Activated CD8-positive, alpha-beta memory T cell treated with anti-CD3 and anti-CD28 coated beads, Interleukin-2, amount 10 ng/mL, durations not matched to agents 7 days and 5 days (primary cell): ENCODE measurements at places on chromosomes 1 and 21. TPM values are rescaled to one million over a fixed set of nuclear protein-coding genes. Genes with fewer than 3 reads are reported as not detected.
A peak's percentile ranks its signal among the peaks of the same experiment; 100 is the strongest.

DNA sequence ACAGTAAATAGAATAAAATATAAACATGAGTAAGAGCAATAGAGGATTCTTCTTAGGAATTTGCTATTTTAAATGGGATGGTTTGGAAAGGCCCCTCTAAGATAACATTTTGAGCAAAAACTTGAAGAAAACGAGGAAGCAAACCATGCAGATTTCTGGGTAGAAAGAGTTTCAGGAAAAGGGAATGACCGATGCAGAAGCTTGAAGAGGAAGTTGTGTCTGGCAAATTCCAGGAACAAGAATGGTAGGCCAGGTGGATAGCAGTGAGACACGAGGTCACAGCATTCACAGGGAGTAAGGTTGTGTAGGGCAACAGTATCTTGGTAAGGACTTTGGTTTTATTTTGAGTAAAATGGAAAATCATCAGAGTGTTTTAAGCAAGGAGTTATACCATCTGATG lies 108.9 kb downstream of the PEX14 start:
- DNase-seq, result no peak
- H3K4me3 ChIP-seq, result no peak overlapping the region
- H3K27ac ChIP-seq, result no peak overlapping the region
- no peaks in the 10 kb centered on the region for H3K36me3 ChIP-seq

The GBP4 gene
- 78.6 TPM for total RNA-seq

GRCh38 chr1:155080312-155081228 lies 1.9 kb downstream of the EFNA3 start:
- H3K36me3 ChIP-seq, result no peaks in the 10 kb centered on the region
- no peak for DNase-seq
- H3K4me3 ChIP-seq, result no peak overlapping the region
- H3K27ac ChIP-seq, result no peak overlapping the region
- H3K27me3 ChIP-seq, result peaks cover 56% of the 10 kb centered on the region

The MPZ gene
- 3.9 TPM for total RNA-seq

GRCh38 chr1:43367026-43367903 lies 546 bp downstream of the ELOVL1 start:
- H3K4me3 ChIP-seq, result peak overlapping the region; percentile 92
- peaks cover 34% of the 10 kb centered on the region for H3K36me3 ChIP-seq
- H3K27ac ChIP-seq, result peak overlapping the region; percentile 84

- H3K4me1 ChIP-seq, result peaks cover 27% of the 10 kb centered on the region
- H3K36me3 ChIP-seq, result peaks cover 26% of the 10 kb centered on the region
- no peaks in the 10 kb centered on the region for H3K27me3 ChIP-seq
- no peak for DNase-seq
- H3K4me3 ChIP-seq, result no peak overlapping the region
Measured at GRCh38 chr1:155835548-155835947, 21.5 kb downstream of the GON4L start.
